Right renal cortex interstitium (tissue), 3 donors: ENCODE measurements at places on chromosomes 12 and 14.

- no peak for DNase-seq
Measured at GRCh38 chr12:32080435-32080834, 26.2 kb upstream of the BICD1 start.

DNA sequence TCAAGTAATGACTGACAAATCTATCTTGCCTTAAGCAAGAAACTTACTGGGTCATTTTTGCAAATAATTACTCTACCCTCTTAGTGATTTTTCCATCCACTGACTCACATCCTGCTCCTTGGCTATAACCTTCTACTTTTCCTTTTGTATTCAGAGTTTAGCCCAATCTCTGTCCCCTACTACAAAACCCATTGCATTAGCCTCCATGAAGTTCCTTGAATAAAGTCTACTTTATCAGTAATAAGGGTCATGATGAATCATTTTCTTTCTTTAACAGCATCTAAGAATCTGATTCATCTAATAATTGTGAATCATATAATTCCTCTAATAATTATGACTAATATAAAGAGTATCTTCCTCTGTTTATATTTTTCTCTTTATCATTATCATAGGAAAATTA is 132.6 kb downstream of the NTS start:
- DNase-seq, result no peak

GRCh38 chr14:77043177-77043983 is 14.9 kb upstream of the IRF2BPL start:
- DNase-seq, result no peak

DNA sequence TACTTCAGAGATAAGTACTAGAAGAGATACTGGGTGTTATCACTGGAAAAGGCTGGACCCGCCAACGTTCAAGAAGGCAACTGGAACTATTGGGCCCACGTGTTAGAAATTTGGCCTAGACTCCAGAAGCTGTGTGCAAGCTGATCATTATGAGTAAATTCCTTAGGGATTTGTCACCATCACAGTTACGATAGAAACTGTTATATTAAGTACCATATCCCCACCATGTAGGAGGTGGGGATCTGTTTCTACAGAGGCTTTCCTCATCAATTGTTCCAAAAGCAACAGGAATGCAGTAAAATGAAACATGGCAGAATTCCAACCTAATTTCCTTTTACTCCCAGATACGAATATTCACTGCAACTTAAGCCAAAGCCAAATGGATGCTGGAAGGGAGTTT is 170.7 kb downstream of the NOVA1 start:
- DNase-seq, result no peak

DNA sequence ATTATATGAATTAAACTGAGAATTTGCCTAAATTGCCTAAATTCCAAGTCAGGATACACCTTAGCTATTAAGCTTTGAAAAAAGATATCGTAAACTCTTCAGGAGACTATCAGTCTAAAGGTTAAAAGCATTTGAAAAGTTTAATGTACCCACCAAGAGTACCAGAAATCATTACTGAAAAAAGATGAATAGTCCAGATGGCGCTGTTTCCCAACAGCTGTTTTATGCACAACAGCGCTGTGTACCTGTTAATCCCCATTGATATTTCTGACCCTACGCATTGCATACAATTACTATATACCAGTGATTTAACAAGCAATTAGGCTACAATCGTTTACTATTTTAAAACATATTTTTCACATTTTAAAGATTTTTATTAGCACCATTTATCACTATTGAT is 185.0 kb downstream of the PLCZ1 start:
- no peak for DNase-seq

DNA sequence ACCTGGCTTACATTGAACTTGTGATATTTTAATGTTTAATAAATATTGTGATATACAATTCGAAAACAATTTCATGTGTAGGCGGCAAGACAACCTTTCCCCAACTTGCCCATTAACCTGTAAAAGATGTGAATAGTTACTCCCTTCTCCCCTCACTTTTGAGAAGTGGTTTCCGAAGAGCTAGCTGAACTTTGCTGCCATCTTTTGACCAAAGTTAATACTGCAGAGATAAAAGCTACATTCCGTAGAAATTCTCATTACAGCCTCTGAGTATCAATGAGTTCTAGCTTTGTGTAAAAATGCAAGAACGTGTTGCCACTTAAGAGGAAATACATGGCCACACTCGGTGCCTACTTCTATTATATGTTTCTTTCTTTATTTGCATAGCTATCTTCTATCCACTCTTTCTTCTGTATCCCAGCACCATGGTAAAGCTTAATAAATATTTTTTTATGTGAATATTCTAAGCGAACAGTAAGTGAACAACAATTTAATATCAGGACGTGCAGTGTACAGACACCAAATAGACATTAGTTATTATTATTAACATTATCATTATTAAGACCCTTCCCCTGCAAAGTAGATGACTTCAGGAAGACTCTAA is 105.1 kb upstream of the TMEM260 start:
- DNase-seq, result no peak

DNA sequence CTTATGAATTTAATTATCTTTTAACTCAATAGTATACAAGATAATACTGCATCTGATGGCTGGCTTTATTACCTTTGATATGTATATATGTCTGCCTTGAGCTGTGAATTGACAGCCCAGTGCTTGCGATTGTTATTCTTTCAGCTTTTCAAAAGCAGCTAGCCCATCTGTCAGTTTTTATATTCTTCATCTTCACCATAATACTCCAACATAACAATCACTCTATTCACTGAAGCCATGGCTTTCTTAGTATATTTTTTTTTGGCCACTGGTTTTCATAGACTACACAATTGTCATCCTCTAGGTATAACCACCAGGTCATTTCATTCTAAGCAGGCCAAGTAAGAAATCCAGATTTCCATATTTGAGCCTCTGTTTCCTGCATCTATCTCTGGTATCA is 1026.1 kb downstream of the FSCB start:
- no peak for DNase-seq

GRCh38 chr14:58575956-58576355 is 61.8 kb upstream of the DACT1 start:
- no peak for DNase-seq

GRCh38 chr14:76900682-76901081 is 74.5 kb downstream of the LRRC74A start:
- DNase-seq, result no peak

GRCh38 chr12:78164154-78164553 is 333.5 kb downstream of the NAV3 start:
- no peak for DNase-seq

DNA sequence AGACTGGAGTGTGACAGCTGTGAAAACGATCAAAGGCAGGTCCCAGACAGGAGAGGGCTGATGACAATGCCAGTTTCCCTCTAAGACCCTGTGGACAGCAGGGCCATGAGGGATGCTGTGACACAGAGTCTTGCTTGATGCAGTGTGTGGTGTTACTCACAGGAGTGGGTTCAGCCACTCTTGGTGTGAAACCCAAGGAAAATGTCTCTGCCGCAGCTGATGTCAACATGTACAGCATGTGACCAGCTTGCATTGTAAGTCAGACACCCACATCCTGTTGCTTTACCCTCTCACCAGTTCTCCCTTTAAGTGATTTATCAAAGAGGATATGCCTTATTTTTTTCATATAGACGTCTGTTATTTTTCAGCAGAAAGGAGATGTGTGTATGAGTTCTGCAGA is 268.6 kb downstream of the BTG1 start:
- DNase-seq, result no peak

DNA sequence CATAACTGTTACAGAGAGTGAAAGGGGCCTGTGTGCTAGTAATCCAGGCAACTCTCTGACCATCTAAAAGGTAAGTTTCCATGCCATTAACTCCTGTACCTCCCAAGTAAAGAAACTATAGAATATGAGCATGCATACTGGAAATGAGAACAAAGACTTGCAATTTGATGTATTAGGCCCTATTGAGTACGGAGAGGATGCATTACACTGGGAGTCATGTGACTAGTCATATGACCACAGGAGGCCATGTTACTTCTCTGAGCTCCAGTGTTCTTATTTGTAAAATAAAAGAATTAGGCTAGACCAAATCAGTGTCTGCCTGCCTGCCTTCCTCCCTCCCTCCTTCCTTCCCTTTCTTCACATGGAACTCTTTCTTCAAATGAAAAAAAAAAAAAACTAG is 440.1 kb upstream of the CCDC196 start:
- no peak for DNase-seq

- DNase-seq, result no peak
Measured at GRCh38 chr14:79511146-79511545, 700.2 kb downstream of the DIO2 start.

DNA sequence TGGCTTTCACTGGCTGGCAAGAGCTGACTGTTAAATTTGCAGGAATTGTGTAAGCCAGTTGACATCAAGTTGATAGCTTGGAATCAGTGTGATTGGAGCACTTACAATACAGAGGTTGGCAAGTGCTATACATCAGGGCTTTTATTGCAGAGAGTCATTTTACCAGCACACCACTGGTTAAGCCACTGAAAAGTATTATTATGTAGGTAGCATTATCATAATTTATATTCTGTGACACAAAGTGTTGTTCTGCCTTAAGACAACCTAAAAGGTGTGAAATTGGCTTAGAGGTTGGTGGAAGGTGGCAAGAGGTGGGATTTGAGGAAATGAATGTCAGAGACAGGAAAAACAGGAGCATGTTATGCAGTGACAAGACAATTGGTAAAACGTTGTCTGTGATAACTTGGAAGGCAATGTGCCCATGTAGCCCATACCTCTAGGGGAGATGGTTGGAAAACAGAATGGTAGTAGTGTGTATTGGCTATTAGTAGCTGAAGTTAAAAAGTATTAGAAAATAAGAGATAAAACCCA is 172.9 kb upstream of the PRICKLE1 start:
- no peak for DNase-seq

DNA sequence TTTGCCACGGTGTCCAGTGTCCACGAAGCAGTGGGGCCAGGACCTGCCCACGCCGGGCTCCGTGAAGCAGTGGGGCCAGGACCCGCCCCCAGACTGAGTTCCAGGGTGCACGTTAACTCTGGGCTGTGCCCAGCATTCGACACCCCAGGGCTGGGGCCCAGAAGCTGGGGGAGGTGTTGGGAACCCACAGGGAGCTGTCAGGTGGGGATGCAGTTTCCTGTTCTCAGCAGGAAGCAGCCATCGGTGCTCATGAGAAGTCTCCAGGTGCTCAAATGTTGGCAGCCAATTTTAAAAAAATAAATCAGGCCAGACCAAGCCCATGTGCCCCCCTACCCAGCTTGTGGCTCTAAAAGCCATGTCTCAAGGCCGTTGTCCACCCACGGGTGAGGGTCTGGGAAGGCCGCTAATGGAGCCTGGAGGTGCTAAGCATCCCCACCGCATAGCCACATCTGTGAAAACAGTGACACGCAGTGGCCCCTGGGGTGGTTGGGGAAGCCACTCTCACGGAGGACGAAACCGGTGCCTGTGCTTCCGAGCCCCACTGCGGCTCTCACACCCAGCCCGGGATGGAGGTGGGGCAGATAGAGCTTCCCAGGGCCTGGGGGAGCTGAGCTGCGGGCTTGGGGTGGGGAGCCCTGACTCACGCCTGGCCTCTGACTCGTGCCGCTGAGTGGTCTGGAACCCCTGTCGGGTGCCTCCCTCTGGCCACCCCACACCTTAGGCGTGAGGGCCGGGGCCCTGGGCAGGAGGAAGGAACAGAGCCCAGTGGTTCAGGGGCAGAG is 53.5 kb downstream of the FBRSL1 start:
- DNase-seq, result no peak
